ENCODE measurements at places on chromosomes 3 and 15.

DNA sequence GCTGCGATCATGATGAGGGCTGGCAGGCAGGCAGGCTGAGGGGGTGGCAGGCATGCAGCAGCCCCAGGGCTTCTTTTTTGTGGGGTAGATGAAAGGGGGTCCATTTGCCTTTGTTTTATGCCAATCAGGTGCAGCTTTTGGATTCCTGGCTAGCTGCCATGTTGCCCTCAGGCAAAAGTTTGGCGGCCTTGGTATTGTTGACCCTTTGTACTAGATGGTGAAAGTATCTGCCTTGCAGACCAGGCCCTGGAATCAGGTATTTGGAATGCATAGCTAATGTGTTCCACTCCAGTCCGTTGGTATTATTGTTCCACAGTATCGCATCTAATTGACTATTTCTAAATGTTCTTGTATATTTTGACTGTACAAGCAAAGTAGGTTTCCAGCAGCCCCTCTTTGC, 35.0 kb downstream of the EEFSEC start:
- no peak for DNase-seq

DNA sequence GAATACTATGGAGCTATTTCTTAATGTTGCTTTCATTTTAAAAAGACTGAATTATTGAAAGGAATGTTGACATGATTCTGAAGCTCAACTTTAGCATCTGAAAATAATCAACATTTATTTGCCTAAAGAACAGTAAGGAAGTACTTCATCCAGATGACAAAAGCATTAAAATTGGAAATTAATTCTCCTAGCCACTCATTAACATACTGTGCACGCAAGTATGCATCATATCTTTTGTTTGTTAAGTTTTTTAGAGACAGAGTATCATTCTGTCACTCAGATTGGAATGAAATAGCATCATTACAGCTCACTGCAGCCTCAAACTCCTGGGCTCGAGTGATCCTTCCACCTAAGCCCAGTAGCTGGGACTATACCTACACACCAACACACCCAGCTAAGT, 632.1 kb upstream of the ALCAM start:
- no peak for DNase-seq

DNA sequence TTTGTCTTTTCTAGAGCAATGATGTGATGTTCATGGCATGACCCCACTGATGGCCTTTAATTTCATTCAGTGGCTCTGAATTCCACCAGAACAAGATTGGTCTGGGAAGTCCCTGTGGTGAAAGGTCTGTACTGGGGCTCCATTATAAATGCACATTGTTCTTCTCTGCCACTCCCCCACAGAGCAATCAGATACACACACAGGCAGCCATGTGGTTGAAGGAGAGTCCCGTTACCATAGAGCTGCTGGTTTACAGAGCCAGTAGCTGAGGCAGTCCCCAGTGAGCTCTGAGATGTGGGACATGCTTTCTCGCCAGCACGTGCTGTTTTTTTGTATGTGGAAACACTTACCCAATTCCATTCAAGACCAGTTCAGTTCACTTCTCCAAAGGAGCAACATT, 172.7 kb upstream of the TRIM42 start:
- DNase-seq: no peak

- no peak for DNase-seq
These were observed 3.7 kb downstream of the PDIA5 start for GRCh38 chr3:123070510-123070909.

- peak; percentile 21 for DNase-seq
These were observed 179.7 kb upstream of the NDN start for GRCh38 chr15:23866832-23867231.

DNA sequence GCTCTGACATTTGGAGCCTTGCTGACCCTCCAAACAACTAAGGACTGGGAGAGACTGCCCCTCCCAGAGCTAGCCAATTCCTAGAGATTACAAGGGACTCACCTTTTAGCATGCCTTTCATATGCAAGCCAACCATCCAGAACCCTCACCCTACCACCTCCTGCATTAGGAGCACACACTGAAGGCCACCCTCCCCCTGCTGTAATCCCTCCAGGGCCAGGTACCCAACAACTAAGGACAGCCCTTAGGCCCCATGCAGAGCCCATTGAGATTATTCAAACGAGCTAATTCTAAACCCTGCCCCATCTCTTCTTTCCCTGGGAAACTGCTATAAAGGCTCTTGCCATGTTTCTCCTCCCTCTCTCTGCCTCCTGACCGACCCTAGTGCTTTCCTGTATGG, 352.6 kb downstream of the ERC2 start:
- no peak for DNase-seq

- no peak for DNase-seq
These were observed 132.2 kb upstream of the TBC1D5 start for GRCh38 chr3:17874636-17875035.

- no peak for DNase-seq
These were observed 8.7 kb downstream of the NPAP1 start for GRCh38 chr15:24684313-24684712.

DNA sequence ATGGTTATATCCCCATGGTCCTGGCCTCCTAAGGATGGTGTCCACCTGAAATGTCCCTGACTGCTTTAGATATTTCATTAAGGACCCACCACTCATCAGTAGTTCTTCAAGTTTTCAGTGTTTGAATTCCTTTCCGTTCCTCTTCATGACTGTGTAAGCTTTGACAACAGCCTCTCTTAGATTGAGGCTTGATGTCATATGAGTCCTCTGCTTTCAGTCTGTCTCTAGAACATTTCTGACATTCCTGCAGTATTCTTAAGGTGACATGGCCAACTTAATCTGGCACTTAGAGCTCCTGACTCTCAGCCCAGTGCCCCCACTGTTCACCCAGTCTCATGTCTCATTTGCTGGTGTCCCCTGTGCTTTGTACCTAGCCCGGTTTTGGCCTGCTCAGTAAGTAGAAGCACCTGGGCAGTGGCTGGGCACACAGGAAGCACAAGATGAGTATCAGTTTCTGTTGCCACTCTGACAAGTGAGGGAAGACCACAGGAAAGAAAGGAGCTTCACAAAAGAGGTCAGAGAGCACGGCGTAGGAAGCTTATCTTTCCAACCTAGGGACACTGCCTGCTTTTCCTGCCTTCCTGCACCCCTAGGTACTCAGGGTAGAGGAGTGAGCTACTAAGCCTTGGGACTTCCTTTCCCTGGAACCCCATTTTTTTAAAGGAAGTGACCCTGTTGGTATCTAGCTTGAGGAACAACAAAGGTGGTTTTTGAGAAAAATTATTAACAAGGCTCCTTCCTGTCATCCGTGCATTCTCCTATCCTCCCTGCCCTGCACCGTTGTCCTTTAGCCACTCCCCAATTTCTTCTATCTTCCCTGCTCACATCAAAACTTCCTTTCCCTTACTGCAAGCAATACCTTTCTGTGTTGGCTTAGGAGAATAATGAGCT, 103.1 kb downstream of the KLHL25 start:
- no peak for DNase-seq

- DNase-seq: no peak
These were observed 80.2 kb downstream of the SHQ1 start for GRCh38 chr3:72768006-72768441.

DNA sequence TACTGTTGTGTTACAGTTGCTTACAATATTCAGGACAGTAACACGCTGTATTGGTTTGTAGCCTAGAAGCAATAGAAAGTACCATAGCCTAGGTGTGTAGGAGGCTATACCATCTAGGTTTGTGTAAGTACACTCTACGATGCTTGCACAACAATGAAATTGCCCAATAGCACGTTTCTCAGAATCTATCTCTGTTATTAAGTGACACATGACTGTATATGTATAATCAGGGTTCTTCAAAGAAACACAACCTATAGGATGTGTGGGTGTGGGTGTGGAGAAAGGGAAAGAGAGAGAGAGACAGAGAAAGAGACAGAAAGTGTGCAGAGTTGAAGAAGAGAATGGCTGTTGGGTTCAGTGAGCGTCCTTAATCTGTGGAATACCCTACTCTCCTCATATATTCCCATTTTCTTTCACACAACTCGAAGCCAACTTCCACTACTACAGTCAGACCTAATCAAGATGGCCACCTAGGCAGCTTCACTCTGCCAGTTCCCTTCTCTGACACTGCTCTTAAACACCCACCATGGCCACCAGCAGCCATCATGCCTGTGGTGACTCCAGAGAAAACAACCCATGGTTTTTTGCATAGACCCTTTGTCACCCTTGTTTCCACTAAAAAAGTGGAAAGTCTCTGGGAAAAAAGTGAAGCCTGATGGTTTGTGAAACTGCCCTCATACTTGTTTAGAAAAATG, 5.8 kb upstream of the PPP4R2 start:
- no peak for DNase-seq

DNA sequence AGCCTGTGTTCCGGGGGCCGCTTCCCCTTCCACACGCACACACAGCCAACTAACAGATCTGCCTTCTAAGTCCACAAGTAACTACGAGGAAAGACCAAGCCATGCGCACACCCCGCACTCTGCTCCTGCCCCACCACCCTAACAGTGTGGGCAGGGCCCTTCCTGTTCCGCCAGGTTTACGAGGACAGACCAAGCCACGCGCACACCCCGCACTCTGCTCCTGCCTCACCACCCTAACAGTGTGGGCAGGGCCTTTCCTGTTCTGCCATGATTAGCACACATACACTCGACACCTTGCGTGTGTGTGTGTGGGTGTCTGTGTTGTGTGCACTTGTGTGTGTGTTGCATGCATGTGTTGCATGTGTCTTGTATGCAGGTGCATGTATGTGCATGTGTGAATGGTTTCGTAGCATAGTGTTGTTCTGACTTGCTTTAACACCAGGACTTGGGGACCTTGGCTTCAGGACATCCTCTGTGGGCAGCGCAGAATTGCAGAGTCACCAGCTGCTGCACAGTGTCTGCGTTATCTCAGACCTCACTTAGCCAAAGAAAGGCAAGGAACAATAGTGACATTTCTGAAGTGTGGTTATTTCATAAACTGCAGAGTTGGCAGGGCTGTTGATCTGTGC, 114.4 kb downstream of the CHSY1 start:
- DNase-seq: no peak

DNA sequence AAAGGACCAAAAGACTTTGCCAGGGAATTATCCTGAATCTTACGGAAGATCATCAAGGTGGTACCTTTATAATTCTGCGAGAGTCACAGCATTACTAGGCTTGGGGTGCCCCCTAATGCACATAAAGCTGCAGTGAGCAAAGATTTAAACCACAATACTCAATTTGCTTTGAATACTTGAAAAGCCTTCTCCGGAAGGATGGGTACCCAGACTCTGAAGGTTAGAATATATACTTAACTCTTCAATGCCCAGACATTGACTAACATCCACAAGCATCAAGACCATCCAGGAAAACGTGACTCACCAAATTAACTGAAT, 117.8 kb upstream of the KCNH8 start:
- no peak for DNase-seq

GRCh38 chr3:45554006-45554666, 40.4 kb upstream of the LIMD1 start:
- peak; percentile 27 for DNase-seq

GRCh38 chr15:84590406-84590805, 10.4 kb upstream of the ZSCAN2 start:
- no peak for DNase-seq

- DNase-seq: no peak
These were observed 9.2 kb upstream of the SSR3 start for GRCh38 chr3:156563900-156564682.

DNA sequence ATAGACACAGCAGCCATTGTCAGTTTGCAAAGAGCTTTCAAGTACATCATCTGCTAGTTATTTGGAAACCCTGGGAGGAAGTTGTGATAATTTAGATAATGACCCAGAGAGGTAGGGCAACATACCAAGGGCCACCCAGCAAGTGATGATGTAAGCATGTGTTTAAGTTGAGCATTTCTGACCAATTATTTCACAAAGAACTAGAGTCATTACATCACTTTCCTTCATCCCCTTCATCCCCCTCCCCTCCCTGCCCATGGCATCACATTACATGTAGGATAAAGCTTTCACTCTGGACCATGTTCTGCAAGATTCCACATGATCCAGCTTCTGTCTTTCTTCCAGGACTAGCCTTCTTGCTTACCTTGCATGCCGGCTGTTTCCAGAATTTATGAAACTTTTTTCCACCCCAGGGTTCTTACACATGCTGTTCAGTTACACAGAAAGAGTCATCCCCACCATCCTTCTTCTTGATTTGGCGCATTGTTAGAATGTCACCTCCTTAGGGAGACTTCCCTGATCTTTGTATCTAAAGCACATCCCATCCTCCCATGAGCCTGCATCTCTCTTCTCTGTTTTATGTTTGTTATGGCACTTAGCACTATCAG, 71.3 kb downstream of the PTPRG start:
- no peak for DNase-seq

DNA sequence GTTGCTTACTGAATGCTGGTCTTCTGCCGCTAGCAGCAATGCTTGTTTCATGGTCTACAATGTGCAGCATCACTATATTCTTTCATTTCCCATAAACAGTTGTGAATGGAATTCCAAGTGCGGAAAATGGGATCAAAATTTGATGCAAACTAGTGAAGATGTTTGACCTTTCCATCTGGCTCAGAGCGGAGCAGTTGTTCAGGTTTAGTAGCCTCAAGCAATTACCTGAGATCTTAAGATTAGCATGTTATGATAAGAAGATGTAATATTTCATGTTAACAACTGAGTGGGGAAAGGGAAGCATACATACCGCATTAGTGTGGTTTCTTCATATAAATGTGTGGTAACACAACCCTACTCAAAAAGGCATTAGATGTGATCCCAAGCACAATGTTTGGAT, 221.1 kb upstream of the CFAP20DC start:
- no peak for DNase-seq

DNA sequence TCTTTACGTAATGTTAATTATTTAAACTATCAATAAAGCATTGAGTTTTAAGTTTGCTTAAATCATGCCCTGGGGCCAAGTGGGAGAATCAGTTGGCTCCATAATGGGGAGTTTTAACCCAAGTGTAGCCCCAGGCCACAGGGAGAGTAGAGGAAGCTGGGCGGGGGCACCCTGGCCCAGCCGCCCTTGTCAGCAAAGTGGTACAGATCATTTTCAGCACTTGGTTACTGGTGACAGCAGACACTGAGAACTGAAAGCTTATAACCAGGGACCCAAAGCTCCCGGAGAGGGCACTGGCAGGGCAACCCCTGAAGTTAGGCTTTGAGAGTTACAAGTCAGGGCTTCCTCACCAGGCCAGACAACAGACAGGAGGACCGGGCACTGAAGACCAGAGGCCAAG, 90.6 kb downstream of the SEMA5B start:
- DNase-seq: no peak

DNA sequence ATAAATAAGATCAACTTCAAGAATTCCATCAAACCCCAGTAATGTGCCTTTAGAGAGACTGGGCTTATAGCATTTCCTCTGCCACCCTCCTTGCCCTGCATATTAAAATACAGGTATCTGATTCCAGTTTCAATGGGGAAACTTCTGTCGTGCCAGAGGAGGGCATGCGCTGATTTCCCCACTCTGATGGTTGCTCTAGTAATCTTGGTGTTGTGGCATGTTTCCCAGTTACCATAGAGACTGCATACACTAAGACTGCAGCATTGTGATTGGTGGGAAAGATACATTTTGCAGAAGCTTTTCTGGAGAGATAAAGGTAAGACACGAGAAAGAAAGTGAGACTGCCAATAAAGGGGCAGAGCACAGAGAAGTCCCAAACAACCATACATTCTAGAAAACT, 225.6 kb downstream of the TIGIT start:
- no peak for DNase-seq
